ENCODE measurements at places on chromosomes 5 and 9. TPM values are rescaled to one million over a fixed set of nuclear protein-coding genes. Genes with fewer than 3 reads are reported as not detected.

GRCh38 chr5:131966551-131966950 lies 21.1 kb upstream of the MEIKIN start:
- no peak for DNase-seq

DNA sequence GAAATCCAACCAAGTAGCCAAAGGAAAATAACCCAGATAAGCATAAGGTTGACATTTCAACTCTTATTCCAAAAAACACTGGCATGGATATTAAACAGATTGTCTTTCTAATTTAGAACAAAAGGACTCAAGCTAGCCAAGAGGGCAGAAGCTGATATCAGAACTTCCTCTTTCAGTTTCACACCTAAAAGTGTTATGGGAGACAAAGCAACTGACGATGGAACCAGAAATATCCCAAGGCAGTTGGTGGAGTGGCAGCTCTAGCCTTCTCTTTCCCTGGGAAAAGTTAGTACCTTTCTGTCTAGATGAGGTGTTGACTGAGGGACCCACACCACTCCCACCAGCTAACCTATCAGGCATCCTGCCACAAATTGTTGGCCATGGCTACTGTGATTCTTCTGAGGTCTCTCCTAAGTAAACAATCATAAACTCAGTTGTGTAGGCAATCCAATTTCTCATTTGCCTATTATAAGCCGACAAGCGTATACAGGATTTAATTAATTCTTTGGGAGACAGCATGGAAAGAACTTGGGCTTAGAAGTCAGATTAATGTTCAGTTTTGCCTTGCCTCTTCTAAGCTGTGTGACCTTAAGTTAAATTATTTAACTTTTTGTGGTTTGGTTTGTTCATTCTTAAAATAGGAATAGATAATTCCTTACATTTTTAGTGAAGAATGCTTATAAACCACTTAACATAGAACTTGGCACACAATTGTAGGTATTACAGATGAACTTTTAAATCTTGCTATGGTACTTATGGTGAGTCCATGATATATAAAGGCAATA lies 110.9 kb upstream of the ADAMTSL1 start:
- peak; percentile 94 for DNase-seq

DNA sequence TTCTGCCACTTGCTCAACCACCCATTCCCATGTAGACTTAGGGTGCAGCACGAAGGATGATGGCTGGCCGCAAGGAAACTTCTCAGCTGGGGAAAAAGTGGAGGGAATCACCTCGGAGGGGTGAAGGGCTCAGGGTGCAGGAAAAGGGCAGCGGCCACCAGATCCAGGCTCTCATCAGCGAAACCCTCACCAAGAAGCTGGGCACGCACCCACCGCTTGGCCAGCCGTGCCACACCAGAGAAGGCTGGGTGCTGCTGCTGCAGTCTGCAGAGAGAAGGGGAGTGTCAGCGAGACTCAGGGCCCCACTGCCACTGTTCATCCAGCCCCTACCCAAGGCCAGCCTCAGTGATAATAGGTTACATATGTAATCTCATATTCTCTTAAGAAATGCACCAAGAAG lies 8.6 kb downstream of the NOL6 start:
- DNase-seq, result no peak

GRCh38 chr9:130905125-130905901 lies 8.7 kb upstream of the QRFP start:
- no peak for DNase-seq

GRCh38 chr5:8848366-8848765 lies 697.5 kb downstream of the SEMA5A start:
- no peak for DNase-seq

- DNase-seq, result no peak
Measured at GRCh38 chr5:127351418-127351817, 60.8 kb downstream of the MEGF10 start.

DNA sequence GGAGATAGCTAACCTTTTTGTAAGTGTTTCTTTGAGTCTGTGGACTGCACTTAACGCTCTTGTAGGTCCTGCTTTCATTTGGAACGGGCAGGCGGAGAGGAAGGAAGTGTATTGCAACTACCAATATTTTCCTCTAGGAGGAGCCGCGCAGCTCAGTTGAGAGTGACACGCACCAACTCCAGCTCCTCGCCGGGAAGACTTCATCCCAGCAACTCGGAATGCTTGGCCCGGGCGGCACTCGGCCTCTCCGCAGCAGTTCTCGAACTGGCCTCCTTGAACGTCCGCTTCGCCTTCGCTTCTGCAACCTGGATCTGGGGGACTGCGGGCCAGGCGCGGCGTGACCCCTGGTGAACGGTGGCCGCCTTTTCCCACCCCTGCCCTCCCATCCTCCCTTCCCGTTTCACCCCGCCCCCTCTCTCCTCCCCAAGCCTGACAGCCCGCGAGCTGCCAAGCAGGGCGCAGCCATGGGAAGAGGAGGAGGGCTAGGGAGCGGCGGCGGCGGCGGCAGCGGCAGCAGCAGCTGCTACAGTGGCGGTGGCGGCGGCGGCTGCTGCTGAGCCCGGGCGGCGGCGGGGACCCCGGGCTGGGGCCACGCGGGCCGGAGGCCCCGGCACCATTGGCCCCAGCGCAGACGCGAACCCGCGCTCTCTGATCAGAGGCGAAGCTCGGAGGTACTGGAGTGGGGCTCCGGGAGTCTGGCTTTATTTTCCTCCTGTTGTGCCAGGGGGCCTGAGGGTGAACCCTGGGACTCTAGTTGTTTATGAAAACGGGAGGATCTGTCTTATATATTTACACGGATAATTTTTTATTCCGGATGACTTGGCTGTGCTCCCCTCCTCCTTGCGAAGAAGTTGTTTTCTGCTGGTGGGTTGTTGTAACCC lies at the start of gene GHR:
Gene GHR (plus strand): TSS at position 155 of the 881 bp plus-strand sequence. CDS start 142,436 bp downstream, outside the sequence.
- DNase-seq, result peak; percentile 91

DNA sequence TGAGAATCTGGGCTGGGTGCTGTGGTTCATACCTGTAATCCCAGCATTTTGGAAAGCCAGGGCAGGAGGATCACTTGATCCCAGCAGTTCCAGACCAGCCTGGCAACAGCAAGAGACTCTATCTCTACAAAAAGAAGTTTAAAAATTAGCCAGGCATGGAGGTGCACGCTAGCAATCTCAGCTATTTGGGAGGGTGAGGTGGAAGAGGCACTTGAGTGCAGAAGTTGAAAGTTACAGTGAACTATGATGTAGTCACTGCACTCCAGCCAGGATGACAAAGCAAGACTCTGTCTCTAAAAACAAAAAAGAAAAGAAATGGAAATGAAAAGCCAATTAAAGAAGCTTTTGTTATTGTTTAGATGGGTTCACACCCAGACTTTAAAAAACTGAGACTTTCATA lies 131.6 kb upstream of the RASA1 start:
- no peak for DNase-seq

- no peak for DNase-seq
Measured at GRCh38 chr9:121783521-121784507, 132.4 kb downstream of the DAB2IP start.

DNA sequence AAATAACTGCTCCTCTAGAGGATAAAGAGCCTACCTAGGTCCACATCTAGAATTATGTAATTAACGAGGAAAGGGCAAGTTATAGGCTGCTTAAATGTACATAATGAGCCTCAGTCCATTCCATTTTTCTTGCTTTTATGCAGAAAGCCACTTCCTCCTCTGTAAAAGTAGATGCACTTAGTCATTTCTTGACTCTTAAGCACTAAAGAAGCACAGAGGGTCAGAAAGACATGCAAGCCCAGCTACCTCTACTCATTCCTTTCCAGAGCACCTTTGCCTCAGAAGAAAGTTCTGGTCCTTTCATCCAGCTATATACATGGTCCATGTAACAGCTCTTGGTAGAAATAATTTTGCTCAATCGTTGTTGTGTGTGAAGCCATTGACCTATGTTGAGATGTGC lies 308.0 kb upstream of the NREP start:
- DNase-seq, result no peak

The IL33 gene
- total RNA-seq, result 2.8 TPM

The TPM2 gene
- 4.4 TPM for total RNA-seq

The ANKRD33B gene
- total RNA-seq, result 2.1 TPM

The LHX6 gene
- total RNA-seq, result 1.9 TPM
